Mammary epithelial cell (primary cell): ENCODE measurements at places on chromosomes 16 and 17.
A peak's percentile ranks its signal among the peaks of the same experiment; 100 is the strongest.

GRCh38 chr17:56431736-56432135 lies 161.8 kb upstream of the NOG start:
- no peak for DNase-seq

- no peak for DNase-seq
Measured at GRCh38 chr16:86740906-86741799, 162.8 kb downstream of the FOXL1 start.

- no peak for DNase-seq
Measured at GRCh38 chr16:5031601-5032000, 2.1 kb downstream of the NAGPA start.

DNA sequence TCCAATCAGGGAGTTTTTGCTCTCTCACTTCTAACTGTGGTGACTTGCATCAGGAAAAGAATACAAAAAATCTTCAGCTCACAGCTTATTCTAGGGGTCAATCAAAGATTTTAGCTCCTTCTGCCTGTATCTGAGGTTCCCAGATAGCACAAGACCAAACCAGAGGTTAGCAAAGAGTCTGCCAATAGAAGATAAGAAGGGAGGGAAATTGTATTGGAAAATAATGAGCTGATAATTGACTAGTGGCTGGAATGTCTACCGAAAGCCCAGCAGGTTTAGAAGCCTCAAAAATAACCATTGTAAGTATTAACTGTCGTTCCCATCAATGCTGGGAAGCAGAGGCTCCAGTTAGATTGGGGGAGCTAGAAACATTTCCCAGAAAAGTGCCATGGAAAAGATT lies 26.3 kb downstream of the HS3ST3A1 start:
- no peak for DNase-seq

GRCh38 chr17:40024901-40025300 lies 9.7 kb downstream of the CSF3 start:
- peak; percentile 27 for DNase-seq

DNA sequence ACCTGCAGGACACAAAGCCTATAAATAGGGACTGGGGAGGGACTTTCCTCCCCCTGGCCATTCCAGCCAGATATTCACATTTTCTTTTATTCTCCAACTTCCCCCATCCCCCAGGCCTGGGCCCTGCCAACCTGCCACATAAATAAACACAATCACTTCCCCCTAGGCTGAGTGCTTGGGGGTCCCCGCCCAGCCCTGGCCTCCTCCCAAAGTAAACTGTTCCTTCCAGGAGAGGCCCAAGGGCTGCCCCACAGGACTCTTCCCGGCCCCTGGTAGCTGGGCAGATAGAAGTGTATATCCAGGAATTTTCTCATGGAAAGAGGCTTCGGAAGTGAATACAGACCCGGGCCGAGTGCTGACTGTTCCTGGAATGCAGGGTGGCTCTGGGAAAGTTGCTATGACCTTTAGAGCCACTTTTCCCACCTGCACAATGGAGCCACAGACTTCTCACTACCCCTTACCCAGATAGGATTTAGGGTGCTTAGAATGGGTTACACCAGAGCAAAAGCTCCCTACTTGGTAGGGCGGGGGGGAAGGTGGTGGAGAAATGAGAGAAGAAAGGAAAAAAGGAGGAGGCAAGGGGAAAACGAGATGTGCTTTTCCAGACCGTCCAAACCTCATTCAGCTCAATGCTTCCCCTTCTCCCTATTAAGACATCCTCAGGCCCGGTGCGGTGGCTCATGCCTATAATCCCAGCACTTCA lies 8.5 kb downstream of the CSF3 start:
- DNase-seq: no peak
